Right kidney (tissue), 9 donors: ENCODE measurements at places on chromosomes 3 and 15.

- no peak for DNase-seq
Observed at GRCh38 chr3:169952045-169952444, 14.6 kb upstream of the SEC62 start.

GRCh38 chr3:161430307-161430706, 59.0 kb upstream of the SPTSSB start:
- no peak for DNase-seq

- DNase-seq: no peak
Observed at GRCh38 chr3:53818221-53819162, 27.7 kb downstream of the CHDH start.

DNA sequence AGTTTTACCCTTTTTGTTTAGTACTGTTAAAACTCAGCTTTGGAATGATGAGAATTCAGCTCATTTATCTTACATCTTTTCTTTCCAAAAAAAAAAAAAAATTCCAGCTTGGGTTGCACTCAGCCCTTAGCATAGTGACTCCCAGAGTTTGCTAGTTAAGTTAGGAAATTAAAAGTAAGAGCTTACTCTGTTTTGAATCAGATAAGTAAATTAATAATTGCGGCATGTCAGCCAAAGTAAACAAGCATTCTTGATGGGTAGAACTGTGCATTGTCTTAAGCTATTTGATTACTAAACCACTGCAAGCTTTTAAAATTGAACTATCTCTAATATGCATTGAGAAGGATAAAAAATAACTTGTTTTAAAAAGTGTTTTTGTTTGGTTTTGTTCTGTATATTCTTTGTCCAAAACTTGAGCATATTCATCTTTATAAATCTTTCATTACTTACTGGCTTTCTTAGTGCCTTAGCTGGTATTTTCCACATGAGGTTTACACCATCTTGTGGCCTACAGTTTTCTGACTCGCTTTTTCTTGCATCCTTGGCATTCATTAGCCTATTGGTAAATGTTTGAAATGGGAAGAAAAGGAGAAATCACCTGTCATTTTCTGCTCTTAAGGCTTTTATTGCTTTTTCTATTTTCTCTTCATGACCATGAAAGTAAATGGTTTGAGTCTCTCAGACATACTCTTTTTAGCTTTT, 107.6 kb downstream of the FILIP1L start:
- DNase-seq: no peak

DNA sequence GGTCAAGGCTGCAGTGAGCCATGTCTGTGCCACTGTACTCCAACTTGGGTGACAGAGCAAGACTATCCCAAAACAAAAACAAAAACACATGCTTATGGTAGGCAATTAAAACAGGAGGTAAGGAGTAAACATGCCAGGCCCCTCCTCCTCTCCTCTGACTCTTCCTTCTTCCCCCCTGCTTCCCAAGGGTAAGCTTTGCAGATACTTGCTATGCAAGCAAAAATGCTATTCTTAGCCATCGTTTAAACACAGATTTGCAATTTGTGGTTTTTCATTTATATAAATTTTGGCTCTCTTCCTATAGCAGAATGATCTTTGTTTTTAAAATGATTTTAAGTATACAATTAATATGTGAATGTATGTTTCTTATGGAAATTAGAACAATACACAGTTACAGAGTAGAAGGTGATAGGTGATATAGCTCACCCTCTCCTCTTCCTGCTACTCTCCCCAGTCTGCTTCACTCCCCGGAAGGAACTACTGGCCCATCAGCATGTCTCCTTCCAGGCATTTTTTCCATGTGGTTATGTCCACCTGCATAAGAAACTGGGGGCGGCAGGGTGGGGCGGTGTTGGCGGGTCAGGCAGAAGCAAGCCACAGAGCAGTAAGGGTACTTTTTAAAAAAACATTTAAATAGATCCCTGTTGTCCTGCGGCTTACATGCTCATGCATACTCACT, 42.1 kb downstream of the IGF1R start:
- no peak for DNase-seq

DNA sequence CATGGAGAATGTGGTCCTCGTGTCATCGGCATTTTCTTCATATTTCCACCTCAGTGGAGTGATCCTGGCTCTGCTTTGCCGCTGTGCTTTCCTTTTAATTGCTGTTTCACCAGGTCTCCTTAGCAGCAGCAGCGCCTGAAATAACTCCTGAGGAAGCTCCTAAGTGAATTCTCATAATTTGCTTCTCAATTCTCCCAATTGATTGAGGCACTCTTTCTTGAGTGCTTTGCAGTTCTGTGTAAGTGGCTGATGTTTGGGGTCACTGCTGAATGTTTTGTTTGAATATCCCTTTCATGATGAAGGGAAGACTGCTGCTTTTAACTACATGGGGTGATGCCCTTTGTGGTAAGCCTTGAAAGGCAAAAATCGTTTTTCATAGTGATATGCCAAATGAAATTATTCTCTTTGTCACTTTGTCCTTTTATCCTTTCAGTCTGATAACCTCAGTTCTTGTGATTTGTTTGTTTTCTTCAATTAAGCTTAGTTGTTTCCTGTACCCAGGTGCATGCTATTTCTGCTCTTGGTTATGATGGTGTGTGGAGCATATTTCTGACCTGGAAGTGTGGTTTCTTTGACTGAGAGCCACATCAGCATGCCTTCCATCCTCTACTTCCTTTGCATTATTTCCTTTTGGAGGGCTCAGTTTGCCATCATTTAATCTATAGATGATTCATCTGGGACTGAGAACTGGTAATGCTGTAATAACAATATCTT, 36.7 kb downstream of the HMG20A start:
- no peak for DNase-seq
